ENCODE measurements at places on chromosomes 13 and 19. TPM values are rescaled to one million over a fixed set of nuclear protein-coding genes. Genes with fewer than 3 reads are reported as not detected.

The TMEM38A gene
- 2.0 TPM for polyA plus RNA-seq

The TTYH1 gene
- not detected for polyA plus RNA-seq

The PRTN3 gene
- polyA plus RNA-seq = not detected

The OCEL1 gene
- 7.4 TPM for polyA plus RNA-seq

The C19orf12 gene
- polyA plus RNA-seq = 21.3 TPM

All from endothelial cell of umbilical vein (primary cell).